ENCODE measurements at places on chromosomes 3 and 15. TPM values are rescaled to one million over a fixed set of nuclear protein-coding genes. Genes with fewer than 3 reads are reported as not detected.

The FBXL22 gene
- total RNA-seq = 1.9 TPM

The UBE2Q2 gene
- 31.2 TPM for total RNA-seq

The SMC4 gene
- 90.9 TPM for total RNA-seq

The GOLGA8H gene
- 1.2 TPM for total RNA-seq

The ZNF717 gene
- 18.5 TPM for total RNA-seq

The ZMYND10 gene
- total RNA-seq = 0.89 TPM

The GABRB3 gene
- total RNA-seq = 1.8 TPM

The IP6K1 gene
- total RNA-seq = 27.5 TPM

The KNG1 gene
- total RNA-seq = not detected

The MST1R gene
- 6.3 TPM for total RNA-seq

The CSNK1G1 gene
- 32.5 TPM for total RNA-seq

Measured in skin of body (tissue), 3 donors.